ENCODE measurements at places on chromosomes 12 and 14.

DNA sequence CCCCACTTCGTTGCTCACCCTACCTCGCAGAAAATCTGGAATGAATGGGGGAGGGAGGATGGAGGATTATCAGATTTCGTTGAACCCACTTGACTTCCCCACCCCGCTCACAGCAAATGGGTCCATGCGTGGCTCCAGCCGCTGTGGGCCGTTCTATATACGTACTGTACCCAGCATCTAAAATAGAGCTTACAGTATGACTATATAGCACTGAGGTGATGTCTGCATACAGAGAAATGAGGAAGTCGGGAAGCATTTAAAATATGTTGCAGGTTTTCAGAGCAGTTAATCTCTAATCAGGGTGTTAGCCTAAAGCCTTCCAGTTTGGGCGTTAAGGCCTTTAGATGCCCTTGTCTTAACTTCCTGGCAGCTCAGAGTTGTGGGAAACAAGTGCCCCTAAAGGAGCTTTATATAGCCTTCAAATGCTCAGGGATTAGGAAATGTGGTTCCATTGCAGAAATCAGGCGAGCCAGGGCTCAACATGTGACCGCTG, 1.4 kb downstream of the BICDL1 start:
- no peak for DNase-seq

DNA sequence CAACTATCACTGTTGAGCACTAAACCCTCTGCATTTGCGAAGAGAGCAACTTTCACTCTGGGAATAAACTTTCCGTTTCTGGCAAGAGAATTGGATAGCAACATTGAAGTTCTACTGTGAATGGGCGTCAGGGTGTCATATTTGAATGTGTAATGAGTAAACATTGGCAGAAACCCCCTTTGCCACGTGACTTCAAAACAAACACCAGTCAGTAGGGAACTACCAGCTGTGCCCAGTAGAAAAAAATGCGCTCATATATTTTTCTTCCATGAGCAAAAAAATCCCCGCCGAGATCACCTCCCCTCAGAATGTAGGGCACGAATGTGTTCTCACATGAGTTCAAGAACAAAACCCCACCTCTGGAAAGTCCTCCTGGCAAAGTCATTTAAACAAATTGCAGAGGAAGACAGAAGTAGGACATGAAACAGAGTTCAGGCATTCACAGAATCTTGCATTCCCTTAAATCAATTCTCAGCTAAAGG, 80.6 kb downstream of the BTG1 start:
- DNase-seq: peak; percentile 74

DNA sequence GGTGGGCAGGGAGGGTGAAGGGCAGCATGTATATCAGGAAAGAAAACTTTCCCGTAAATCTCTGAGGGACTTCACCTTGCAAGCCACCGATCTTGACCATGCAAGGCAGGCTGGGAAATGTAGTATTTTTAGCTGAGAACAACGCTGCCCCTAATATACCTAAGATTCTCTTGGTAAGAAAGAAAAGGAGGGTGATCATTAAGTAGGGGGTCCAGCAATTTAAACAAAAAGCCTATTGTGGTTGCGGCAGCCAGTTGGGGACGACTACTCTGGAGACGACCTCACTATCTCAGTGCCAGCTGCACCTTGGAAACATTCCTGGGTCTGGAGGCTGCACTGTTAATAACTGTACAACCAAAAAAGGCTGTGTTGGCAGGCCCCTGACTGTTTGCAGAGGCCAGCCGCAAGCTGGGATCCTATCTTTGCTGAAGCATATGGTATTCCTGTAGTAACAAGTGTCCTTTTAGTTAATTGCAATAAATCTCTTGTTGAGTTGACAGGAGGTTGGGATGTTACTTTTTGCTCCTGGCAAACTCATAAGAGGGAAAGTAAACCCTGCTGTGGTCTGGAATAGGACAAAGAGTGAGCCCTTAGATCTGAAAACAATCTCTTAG, 6.4 kb downstream of the APOLD1 start:
- DNase-seq: no peak

DNA sequence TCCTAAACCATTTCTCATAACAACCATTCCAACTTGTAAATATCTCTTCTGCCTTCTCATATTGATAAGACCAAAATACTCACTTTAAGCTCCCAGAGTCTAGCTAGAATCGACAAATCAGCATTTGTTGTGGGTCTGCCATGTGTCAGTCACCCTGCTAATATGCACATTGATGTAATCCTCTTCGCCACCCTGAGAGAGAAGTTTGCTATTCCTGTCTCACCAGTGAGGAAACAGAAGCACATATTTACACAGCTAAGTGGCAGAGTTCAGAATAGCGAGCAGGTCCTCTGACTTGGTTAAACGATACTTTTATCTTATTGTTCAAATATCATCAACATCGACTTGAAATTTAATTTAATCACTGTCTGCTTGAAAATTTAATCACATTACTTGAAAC, 142.1 kb downstream of the ANO4 start:
- no peak for DNase-seq

- DNase-seq: peak; percentile 3
Observed at GRCh38 chr12:58425481-58426392, 484.4 kb downstream of the ATP23 start.

DNA sequence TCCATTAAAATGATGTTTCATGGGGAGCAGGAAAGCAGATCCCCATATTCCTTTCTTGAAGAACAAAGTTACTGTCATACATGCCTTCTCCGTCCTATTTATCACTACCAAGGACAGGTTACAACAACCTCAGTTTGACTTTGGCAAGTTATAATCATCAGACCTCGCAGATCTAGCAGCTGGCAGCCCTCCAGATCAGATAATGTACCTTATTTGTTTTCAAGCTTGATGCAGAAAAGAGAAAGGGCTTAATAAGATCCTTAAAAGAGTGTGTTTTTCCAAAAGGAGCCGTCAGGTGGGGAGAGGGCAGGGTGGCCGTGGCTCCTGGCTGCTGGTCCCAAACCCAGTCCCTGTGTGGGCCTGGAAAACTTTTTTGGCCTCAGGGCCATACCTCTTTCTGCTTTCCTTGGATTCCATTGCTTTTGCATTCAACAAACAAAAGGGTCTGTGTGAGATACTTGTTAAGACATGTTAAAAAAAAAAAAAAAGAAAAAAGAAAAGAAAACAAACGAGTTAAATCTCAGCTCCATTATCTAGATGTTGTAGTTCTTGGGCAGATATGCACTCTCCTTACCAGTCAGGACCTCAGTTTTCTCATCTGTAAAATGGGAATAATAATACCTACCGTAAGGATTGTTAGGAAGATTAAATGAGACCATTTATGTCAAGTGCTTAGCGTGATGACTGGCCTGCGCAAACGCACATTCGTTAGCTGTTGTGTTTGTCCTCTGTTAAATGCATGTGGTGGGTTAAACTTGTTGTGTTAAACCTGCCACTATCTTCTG, 64.6 kb downstream of the B4GALNT3 start:
- no peak for DNase-seq
